ENCODE measurements at places on chromosomes 6 and 20.

DNA sequence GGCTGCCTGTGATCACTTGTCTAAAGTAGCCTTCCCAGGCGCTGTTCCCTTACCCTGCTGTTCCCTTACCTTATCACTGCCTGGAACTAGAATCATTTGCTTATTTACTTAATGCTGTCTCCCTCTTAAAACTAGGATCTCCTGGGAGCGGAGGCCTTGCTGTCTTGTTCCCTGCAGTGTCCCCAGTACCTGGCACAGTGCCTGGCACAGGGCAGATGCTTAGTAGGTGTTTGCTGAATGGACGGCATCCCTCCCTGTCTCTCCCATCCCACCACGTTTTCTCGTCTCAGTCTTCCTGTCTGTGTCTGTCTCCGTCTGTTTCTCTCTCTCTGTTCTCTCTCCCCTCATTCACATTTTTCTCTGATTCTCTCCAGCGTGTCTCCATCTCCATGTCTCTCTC is 99.9 kb upstream of the MYL9 start:
- DNase-seq: no peak

- no peak for DNase-seq
These were observed 19.6 kb downstream of the SLC22A2 start for GRCh38 chr6:160238761-160239751.

GRCh38 chr6:147262946-147263345 is 58.7 kb downstream of the STXBP5 start:
- DNase-seq: no peak

- no peak for DNase-seq
These were observed 117.1 kb upstream of the RAB32 start for GRCh38 chr6:146426516-146426915.

DNA sequence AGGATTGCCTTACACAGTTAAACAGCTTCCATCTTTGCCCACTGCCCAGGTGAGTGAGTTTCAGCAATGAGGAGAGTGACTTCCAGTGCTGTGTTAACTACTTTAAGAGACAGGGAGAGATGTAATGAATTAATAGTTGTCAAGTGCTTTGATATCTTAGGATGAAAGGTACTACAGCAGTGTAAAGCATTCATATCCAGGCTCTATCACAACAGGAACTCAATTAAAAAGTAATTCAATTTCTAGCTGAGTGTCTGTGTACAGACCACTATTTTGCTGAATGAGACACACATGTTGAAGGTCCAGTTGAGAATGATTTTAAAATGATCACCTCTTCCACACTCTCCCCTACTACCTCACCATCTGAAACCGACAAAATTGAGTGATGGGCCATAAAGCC is 70.7 kb upstream of the BEND3 start:
- DNase-seq: no peak

GRCh38 chr20:32597714-32598113 is 12.6 kb upstream of the NOL4L start:
- no peak for DNase-seq

DNA sequence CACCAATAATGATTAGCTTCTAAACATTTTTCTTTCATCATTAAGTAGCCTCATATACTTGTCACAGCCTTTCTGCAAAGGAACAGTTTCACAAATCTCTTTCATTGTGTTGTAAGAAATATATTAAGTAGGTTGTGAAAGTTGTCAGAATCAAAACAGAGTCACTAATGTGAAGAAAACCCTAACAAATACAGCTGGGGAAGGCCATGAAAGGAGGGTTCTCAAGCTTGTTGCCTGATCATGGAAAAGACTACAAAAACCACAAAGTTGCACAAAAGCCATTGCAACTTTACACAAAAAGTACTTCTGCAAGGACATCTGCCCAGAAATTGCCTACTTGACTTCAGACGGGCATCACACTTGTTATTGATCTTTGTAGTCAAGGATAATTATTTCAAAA is 216.1 kb downstream of the ALDH8A1 start:
- no peak for DNase-seq

GRCh38 chr6:84977363-84977705 is 212.9 kb upstream of the TBX18 start:
- peak; percentile 41 for DNase-seq

DNA sequence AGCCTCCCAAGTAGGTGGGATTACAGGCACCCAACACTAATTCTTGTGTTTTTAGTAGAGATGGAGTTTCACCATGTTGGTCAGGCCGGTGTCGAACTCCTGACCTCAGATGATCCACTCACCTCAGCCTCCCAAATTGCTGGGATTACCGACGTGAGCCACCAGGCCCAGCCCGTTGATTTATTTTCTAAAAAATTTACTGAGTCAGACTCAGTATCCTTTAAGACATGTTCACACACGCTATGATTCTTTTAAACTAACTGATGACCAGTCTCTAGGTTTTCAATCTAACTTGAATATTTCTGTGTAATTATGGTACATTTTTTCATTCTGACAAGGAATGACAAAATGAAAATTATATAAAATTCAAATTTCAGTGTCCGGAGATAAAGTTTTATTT is 114.5 kb downstream of the MMUT start:
- DNase-seq: no peak

- DNase-seq: no peak
These were observed 88.9 kb downstream of the FRK start for GRCh38 chr6:115971785-115972184.

- DNase-seq: no peak
These were observed 59.9 kb downstream of the NUDT3 start for GRCh38 chr6:34332251-34333198.

GRCh38 chr6:47042275-47042791 is at the start of gene ADGRF1:
Gene ADGRF1 (minus strand): TSS chr6:47042332. CDS start chr6:47029061, 13,271 bp downstream.
- no peak for DNase-seq

GRCh38 chr6:83696674-83697073 is 12.2 kb downstream of the SNAP91 start:
- DNase-seq: peak; percentile 2

- no peak for DNase-seq
These were observed 55.9 kb upstream of the STX16 start for GRCh38 chr20:58595167-58595566.

DNA sequence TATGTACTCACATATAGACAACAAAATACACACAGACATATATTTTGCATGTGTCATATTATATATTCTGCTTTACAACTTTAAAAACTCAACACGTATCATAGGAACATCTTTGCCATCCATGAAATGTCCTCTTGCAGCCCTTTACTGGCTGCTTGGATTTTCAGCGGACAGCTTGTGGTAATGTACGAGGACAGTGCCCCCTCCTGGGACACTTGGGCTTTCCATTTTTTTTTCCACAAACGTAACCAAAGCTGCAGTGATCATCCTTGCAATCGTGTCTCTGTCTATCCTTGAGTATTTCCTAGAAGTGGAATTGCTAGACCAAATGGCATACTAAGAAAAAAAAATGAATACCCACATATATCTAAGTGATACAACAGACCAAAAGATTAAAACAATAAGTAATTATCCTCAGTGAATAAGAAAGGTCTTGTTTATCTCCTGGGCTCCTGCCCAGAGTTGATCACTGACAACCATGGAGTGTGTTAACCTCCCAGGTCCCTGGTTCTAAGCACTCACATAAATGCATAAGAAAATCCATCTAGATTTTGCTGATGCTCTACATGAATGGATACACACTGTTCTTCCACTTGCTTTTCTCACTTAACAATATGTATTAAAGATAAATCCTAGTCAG is 18.1 kb downstream of the BPI start:
- peak; percentile 86 for DNase-seq

DNA sequence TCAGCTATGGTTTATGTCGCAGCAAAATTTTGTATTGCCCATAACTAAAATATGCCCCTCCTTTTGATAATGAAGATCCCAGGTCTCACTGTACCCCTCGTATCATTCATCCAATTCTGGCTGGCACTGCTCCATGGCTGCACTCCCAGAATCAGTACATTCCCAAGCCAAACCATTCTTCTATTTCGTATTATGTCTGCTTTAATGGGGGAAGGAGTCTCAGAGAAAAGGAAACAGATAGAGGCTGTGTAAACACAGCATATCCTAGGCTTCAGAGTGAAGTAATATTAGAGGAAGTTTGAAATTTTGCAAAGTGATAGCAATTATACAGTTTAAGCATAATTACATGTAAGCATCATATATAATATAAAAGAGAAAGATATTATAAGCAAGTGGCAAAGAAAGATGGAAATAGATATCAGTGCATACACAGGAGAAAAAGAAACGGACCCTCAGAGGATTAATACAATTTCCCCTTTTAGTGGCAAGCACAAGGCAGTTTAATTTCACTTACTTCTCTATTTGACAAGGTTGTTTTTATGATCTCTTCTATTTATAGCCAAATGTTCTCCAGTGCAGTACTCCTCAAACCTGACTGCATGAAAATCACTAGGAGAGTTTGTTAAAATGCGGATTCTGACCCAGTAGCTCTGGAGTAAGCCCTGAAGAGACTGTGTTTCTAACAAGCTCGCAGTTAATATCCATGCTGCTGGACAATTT is 56.5 kb upstream of the TENT5A start:
- peak; percentile 24 for DNase-seq

DNA sequence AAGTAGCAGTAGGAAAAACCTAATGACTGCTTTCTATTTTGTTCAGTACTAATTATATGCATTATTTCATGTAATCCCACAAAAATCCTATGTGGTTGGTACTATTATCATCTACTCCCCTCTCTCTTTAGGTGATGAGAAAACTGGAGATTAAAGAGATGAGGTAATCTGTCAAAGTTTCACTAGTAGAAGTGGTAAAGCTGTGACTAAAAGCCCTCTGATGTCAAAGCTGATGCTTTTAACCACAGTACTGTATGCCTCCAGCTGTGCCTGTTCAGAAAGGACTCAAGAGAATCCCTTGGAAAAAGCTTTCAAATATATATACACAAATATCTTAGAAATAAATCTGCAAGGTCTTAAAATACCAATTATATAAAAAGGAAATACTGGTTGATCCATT is 38.0 kb downstream of the PHIP start:
- peak; percentile 92 for DNase-seq

DNA sequence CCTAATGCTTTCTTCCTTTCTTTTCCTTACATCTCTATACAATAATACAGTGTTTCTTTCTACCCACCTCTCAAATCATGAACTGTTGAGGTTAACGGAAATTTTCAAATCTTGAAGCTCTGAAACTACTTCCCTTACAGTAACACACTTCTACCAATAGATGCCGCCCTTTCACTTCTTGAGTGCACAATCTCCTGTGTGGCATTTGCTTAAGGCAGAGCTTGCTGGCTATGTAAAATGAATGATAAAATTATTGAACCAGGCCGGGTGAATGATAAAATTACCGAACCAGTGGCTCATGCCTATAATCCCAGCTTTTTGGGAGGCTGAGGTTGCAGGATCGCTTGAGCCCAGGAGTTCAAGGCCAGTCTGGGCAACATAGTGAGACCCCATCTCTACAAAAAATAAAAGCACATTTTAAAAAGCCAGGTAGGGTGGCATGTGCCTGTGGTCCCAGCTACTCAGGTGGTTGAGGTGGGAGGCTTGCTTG is 56.8 kb downstream of the KCNS1 start:
- peak; percentile 93 for DNase-seq

DNA sequence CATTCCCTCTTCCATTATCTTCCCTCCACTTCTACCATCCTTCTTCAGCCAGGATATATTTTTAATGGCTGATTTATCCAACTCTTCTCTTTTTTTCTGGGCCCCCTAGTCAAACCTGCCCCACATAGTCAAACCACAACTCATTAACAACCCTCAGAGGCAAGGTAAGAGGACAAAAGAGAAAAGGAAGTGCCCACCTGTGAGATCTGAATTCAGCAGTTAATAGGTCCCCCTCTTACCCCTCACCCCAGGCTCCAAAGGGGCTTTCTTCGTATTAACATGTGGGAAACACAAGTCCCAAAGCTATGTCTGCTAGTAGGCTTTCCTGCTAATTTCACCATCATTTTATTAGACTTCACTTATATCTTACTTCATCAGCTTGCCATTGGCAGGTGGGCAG is 44.1 kb upstream of the TSPYL1 start:
- no peak for DNase-seq

DNA sequence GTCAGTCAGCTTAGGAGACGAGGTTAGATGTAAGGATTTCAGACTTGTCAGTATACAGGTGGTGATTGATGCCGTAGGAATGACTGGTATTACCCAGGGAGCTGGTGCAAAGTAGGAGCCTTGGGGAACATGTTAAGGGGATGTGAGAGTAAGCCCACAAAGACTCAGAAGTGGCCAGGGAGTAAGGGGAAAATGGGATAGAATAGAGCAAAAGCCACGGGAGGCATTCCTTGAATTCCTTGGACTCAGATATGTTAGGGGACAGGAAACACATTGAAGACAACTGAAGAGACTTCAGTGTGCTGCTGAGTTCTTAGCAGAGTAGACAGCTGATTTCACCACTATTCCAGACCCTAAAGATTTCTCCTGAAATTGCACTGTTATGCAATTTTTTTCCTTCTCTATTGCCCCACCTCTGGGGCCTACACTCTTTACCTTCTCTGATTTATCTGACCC is 1.2 kb upstream of the ACAT2 start:
- DNase-seq: peak; percentile 66

GRCh38 chr6:21800948-21801438 is 207.4 kb downstream of the SOX4 start:
- DNase-seq: peak; percentile 86

- DNase-seq: no peak
These were observed 26.0 kb downstream of the KLHL31 start for GRCh38 chr6:53639520-53639919.

DNA sequence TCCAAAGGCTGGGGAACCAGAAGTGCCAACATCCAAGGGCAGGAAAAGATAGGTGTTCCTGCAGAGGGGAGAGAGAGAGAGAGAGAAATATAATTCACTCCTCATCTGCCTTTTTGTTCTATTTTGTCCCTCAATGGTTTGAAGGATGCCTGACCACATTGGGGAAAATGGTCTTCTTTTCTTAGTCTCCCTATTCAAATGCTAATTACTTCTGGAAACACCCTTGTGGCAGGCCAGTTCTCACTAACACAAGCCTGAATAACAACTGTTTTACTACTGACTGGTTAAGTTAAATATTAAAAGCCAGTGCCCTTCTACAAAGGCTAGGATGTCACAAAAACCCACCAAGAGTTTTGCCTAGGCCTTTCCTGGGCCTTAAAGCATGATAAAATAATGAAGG is 425.4 kb upstream of the HTR1E start:
- DNase-seq: no peak

DNA sequence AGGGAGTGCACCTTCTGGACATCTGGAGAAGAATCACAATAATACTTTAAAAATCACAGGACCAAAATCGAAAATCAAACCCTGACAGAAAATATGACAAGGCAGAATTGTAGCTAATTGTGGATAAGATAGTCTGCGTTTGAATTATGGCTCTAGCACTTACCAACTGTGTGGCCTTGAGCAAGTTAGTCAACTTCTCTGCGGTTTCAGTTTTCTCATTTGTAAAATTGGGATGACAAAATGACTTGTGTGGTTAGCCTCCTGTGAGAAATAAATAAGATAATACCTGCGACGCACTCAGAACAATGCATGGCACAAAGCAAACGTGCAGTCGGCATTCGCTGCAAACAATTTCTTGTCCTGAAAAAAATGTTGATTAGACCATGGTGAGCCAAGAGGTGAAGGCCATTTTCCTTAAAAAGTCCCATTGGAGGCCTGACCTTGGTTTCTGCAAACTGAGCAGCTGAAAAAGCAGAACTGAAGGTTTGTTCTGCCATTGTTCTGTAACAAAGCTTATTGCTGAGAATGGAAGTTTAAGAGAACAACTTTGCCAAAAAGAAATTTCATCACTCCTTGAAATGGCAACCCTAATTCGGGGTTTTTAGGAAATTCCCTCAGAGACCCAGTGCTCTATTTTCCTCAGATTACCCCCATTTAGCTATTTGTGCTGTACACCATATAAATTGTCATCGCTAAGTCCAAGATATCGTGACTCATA is 266.3 kb downstream of the ERMARD start:
- DNase-seq: no peak

GRCh38 chr20:45470262-45470931 is 844 bp downstream of the WFDC2 start:
- peak; percentile 13 for DNase-seq
